Stimulated activated naive CD4-positive, alpha-beta T cell treated with Interleukin-2 at 50 U/mL for 16 hours (primary cell): ENCODE measurements at places on chromosomes 6 and 20.

DNA sequence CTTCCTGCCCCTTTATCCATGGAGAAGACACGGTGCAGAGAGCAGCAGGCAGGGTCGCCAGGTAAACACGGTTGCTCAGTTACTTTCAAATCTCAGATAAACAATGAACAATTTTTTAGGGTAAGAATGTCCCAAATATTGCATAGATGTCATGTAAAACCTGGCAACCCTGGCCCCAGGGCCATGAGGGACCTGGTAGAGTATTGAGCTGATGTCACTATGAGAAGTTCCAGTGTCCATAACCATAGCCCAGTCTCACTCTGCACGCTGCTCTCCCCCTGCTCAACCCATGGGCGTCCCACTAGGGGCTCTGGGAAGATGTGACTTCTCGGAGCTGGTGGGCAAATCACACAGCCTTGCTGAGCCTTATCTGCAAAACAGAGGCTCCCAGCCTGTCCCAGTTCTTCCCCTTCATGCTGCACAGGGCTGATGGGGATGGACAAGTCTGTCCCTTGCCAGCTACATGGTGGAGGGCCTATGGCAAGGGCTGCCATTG is 71.3 kb upstream of the TOP1 start:
- no peak for DNase-seq

DNA sequence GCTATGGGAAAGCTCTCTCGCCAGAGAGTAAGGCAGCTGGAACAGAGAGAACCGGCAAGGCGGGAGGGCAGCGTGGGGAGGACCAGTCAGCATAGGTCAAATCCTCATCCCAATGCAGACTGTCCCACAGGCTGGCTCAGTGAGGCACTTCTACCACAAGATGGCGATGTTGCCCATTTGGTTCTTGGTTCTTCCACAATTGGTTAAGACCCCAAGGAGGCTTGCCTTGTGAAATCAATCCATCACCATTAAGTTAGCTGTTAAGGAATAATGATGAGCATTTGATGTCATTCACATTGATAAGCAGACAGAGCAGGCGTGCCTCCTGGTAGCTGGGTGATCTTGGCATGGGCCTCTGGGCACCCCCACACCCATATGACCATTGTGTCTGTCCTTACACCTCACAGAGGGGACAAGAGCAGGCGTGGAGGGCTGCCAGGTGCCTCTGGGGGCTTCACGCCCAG is 2.4 kb downstream of the CSTL1 start:
- DNase-seq: peak; percentile 41

DNA sequence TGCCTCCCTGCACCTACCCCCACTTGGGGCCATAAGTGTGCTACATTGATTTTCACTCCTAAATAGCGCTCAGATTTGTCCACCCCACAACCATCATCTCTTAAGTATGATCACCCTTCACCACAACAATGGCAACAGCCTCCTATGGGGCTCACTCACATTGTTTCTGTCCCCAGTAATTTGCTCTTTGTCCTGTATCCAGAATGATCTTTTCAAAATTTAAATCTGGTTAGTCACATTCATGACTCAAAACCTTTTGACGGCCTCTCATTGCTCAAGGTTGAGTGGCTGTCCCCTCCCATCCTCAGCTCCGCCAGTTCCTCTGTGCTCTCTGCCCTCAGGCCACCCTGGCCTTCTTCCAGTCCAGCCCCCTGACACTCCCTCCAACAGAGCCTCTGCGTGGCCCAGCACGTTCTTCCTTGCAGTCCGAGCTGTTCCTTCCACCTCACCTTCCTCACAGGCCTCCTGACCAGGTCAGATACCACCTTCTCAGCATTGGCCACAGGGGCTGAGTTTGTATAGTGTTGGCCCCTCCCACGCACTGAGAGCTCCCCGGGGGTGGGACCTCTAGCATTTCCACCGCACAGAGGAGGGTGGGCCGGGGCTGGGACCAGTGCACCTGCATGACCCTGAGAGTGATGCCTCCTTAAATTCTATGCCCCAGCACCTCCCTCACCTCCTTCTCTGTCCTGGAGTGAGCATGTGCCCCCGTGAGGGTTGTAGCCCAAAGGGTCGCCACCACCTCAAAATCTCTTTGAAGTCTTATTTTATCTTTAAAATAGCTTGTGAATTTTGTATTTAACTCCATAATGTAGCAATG is 2.4 kb upstream of the PPP1R3G start:
- DNase-seq: no peak

DNA sequence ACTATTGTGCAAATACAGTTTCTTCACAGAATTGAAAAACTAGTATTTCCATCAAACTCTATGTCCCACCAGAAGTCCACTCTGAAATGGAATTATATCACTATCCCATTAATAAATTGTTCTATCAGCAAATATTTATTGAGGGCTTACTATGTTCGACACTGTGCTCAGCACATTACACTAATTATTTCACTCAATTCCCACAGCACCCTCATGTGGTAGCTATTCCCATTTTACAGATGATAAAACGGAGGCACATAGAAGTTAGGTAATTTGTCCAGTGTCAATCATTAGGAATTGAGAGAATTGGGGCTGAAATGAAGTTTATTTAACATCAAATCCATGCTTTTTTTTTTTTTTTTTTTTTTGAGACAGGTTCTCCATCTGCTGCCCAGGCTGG is 52.5 kb downstream of the MKKS start:
- no peak for DNase-seq

GRCh38 chr20:56582542-56582941 is 46.6 kb upstream of the TFAP2C start:
- DNase-seq: no peak

- DNase-seq: no peak
Observed at GRCh38 chr6:15506066-15506465, 156.8 kb downstream of the DTNBP1 start.

GRCh38 chr6:25582101-25582500 is 69.9 kb upstream of the SCGN start:
- DNase-seq: no peak

DNA sequence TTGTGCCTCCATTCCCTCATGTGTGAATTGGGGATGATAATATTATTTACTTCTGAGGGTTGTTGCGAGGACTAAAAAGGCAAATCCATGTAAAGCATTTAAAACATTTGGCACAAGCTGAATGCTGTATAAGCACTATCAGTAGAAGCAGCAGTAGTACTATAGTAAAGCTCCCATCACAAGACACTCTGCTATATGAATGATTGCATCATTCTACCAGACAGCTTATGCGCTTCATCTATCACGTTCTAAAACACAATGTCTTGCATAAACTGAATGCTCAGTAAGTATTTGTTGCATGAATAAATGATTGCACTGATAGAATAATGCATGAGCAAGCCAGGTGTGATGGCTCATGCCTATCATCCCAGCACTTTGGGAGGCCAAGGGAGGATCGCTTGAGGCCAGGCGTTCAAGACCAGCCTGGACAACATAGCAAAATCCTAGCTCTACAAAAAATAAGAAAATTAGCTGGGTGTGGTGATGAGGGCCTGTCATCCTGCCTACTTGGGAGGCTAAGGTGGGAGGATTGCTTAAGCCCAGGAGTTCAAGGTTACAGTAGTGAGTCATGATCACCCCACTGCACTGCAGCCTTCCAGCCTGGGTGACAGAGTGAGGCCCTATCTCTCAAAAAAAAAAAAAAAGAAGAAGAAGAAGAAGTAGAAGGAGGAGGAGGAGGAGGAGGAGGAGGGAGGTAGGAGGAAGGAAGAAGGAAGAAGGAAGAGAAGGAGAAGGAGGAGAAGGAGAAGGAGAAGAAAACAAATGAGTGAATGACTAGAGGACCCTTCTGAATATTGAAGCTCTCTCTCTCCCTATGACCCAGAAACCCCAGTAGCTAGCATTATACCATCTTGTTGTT is 50.0 kb upstream of the FOXO3 start:
- DNase-seq: no peak

GRCh38 chr20:62977613-62978560 is 25.4 kb downstream of the SLC17A9 start:
- DNase-seq: peak; percentile 81

DNA sequence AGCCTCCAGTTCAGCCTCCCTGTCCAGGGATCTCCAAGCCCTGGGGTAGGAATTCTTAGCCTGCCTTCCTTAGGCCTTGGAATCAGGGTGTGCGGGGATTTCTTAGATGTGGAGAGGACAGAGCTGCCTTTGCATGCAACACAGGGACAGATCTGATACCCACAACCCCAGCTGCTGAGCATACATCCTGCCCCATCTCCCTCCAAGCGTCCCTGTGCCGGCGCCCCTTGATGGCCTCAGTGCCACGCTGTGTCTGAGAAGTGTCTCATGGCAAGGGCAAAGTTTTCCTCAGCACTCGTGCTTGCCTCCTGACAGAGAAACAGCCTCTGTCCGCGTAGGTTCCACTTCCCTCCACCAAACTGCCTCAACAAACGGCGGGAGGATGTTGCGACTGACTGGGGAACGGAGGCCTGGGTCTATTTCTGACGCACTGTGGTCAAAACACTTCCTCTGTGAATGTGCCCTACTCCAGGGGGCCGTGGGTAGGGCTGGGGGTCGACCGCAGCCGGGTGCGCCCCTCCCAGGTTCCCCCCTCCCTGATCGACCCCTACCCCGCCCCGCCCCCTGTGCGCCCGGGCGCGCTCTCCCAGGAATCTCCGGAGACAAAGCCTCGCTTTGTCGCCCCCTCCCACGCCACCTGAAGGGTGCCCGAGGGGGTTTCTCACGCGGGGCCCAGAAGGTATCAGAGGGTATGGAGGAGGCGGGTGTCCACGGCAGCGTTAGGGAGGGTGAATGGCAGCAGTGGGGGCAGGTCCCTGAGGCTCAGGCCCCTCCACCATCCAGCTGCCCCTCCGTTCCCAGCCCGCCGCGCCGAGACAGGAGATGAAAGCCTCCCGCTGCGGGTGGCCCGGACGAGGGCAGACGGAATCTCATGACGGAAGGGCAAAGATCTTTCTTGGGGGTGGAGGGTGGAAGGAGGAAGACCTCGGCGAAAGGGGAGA is 806 bp downstream of the MICAL1 start:
- DNase-seq: peak; percentile 74

- DNase-seq: no peak
Observed at GRCh38 chr6:131182991-131183425, 47.7 kb downstream of the AKAP7 start.

DNA sequence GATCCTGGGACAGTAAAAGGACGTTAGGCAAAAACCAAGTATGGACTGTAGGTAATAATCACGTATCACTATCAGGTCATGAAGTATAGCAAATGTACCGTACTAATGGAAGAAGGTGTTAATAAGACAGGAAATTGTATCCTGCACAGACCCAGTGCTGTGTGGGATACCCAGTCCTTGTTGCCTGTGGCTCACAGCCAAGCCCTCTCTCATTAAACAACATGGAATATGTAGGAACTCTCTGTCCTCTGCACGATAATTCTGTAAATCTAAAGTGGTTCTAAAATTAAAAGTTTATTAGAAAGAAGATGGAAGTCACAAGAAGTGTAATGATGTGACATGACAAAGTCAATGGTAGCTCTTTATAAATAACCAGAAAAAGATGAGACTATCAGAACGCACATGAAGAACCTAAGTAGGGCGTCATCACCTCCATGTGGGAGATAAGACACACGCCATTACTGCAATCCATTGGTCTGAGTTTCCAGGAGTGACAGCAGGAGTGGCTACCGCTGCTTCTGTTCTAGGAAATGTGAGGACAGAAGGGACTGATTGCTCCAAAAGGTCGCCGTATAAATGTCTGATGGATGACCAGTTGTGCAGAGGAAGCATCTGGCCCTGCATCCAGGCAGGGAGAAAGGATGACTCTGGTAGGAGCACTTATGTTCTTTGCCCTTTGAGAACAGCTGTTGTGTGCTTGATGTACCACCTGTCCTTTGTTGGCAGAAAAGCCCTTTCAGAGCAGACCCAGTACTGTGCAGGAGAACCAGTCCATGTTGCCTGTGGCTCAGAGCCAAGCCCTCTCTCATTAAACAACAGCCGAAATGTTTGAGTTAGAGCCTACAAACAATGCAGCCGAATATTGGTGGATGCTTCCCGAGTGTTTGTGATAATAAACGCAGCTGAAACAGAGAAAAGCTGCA is 125.6 kb downstream of the FIG4 start:
- DNase-seq: no peak

GRCh38 chr6:116615937-116616736 is at the start of gene RSPH4A:
RSPH4A (plus strand) TSS chr6:116616479; CDS start chr6:116616624, 145 bp downstream.
- DNase-seq: peak; percentile 65

DNA sequence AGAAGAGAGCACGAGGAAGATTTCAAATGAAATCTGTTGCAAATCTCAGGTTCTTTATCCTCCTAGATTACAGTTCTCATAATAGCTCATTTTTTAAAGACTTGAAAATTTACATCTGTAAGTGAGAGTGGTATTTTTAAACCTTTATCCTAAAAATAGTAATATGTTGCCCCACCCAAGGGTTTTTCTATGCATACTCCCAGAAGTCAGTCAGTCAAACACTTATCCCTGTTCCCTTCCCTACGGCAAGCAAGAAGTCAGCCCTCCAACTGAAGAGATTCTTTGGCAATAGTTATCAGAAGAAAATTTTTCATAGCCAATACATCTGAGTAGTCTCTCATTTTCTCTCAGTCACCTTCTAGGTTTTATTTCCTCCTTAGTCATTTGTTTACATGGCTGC is 24.1 kb downstream of the ELOVL4 start:
- DNase-seq: no peak

DNA sequence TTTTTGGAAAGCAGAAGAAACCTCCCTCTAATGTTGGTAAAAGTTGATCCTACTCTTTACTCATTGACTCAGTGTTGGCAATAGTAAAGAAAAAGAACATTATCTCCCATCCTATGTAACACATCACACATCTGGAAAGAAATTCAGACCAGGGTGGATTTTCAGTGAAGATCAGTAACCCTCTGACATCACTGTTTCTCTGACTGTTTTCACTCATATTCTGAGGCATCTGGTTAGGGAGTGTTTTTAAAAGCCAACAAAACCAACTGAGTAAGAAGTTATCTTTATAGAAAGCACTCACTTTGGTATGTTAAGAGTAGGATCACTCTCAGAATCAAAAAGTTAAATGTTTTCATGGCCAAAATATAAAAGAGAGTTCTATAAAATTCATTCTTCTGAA is 143.6 kb downstream of the DST start:
- no peak for DNase-seq

DNA sequence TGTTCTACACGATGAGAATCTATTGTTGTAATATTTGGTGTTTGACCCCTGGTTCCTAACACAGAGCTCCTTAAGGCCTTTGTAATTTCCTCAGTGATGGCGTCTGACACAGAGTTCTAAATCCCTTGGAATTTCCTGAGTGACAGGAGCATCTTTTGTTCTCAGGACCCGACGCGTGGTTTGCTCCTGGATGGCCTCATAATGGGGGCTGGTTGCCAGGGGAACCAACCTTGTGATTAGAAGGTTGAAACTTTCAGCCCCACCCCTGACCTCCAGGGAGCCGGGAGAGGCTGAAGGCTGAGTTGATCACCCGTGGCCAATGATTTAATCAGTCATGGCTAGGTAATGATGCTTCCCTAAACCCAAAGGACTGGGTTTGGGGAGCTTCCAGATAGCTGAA is 20.5 kb upstream of the ZNF133 start:
- DNase-seq: no peak

- DNase-seq: no peak
Observed at GRCh38 chr6:119566546-119567260, 217.1 kb upstream of the MAN1A1 start.

DNA sequence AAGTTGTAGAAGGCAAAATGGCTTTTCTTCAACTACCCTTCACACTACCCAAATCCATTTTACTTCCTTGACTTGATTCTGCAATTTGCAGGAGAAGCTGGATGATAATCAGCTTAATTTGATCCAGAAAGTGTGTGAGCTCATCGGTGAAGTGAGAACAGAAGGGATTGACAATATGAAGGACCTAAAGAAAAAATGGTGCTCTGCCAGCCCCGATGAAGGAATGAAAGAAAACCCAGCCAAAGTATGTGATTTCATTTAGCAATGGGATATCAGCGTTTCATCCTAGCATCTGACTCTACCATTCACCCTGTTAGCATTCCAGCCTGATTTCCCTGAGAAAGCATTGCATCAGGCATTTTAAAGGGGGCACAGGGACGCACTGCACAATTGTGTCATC is 41.5 kb downstream of the CD164 start:
- no peak for DNase-seq
